Activated T-helper 2 cell treated with anti-CD3 and anti-CD28 coated beads, Interferon-gamma antibody, Interleukin-2, Interleukin-4, amounts not matched to agents 10 μg/mL and 5 μg/mL and 100 μg/mL, durations not matched to agents 14 hours and 24 hours and 36 hours (primary cell): ENCODE measurements at places on chromosomes 3 and 15. TPM values are rescaled to one million over a fixed set of nuclear protein-coding genes. Genes with fewer than 3 reads are reported as not detected.
A peak's percentile ranks its signal among the peaks of the same experiment; 100 is the strongest.

DNA sequence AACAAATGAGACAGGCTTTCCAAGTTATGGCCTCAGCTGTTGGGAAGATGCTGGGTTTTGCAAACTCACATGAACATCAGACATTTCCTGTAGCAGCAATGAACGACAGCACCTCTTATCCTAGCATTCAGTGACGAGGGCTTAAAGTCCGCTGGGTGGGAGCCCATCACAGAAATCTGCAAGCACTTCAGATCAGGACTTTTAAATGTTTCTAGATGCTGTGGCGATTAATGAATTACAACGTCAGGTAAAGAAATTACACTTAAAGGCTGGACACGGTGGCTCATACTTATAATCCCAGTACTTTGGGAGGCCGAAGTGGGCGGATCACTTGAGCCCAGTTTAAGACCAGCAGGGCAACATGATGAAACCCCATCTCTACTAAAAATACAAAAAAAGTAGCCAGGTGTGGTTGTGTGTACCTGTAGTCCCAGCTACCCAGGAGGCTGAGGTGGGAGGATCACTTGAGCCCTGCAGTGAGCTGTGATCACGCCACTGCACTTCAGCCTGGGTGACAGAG lies 3.9 kb downstream of the AEN start:
- peak overlapping the region; percentile 97 for H3K27ac ChIP-seq
- peak overlapping the region; percentile 95 for H3K4me3 ChIP-seq
- DNase-seq, result no peak
- H3K36me3 ChIP-seq, result peaks cover 79% of the 10 kb centered on the region
- H3K4me1 ChIP-seq, result peaks cover 70% of the 10 kb centered on the region

DNA sequence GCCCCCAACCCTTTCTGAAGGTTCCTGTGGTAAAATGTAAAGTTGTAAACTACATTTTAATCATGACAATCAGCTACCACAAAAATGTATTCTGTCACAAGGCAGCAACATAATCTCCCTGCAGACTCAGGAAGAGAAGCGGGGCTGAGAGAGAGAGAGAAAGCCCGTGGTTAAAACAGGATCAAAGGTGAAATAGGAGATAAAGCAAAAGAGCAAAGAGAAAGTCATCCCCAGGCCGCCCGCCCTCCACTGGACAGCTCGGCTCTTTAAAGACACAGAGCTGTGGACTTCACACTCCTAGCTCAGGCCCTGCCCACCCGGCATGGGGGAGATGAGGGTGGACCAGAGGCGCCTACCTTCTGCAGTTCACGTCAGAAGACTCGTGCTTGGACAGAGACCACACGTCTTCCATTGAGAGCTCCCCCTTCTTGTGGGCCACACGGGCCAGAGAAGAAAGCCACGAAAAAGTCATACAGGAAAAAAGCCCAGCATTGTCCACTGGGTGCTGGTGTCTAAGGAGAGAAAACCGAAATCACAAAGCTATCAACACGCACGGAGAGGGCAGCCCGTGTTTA lies 29.4 kb downstream of the ABCC5 start:
- no peak overlapping the region for H3K27ac ChIP-seq
- peaks cover 15% of the 10 kb centered on the region for H3K4me1 ChIP-seq
- no peaks in the 10 kb centered on the region for H3K27me3 ChIP-seq
- no peak overlapping the region for H3K4me3 ChIP-seq
- DNase-seq, result no peak
- peaks cover 10% of the 10 kb centered on the region for H3K36me3 ChIP-seq

DNA sequence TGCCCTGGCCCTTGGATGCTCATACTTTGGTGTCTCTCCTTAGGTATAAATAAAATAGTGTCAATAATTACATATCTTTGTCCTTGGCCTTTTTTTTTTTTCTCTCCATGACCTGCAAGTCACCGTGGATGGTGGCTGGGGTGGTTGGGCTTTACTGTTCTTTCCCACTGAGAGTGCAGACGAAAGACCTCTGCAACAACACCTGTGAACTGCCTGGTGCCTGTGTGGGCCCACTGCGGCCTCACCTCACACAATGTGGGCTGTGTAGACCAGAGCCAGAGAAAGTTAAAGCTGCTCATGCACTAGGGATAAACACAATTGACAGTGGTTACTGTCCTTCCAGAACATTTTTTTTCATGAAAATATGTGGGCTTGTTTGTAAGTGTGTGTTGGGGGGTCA lies 39.0 kb downstream of the CCDC32 start:
- H3K27ac ChIP-seq, result no peak overlapping the region
- H3K27me3 ChIP-seq, result peaks cover 2% of the 10 kb centered on the region
- H3K36me3 ChIP-seq, result no peaks in the 10 kb centered on the region
- H3K4me3 ChIP-seq, result no peak overlapping the region

Gene LMAN1L
- 0.32 TPM in 1 of 2 replicates, not detected in the other for total RNA-seq

DNA sequence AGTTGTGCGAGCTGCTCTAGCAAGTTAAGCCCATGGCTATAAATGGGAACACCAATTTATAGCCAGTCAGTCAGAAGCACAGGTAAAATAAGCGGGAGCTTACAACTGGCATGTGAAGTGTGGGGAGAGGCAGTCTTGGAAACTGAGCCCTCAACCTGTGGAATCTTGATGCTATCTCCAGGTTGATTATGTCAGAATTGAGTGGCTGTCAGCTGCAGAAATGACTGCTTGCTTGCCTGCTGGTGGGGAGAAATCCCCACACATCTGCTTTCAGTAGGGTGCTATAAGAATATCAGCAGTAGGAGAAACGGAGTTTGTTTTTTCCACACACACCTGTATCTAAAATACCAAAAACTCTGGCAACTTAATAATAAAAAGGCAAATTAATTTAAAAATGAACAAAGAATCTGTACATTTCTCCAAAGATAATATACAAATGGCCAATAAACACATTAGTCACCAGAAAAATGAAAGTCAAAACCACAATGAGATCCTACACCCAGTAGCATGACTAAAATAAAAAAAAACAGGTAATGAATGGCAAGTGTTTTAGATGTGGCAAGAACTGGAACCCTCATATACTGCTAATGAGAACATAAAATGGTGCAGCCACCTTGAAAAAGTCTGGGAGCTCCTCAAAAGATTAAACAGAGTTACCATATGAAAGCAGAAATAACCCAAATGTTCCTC lies 26.0 kb upstream of the MAP4 start:
- H3K4me1 ChIP-seq, result peaks cover 16% of the 10 kb centered on the region
- H3K36me3 ChIP-seq, result peaks cover 3% of the 10 kb centered on the region
- no peak overlapping the region for H3K27ac ChIP-seq
- DNase-seq, result no peak

DNA sequence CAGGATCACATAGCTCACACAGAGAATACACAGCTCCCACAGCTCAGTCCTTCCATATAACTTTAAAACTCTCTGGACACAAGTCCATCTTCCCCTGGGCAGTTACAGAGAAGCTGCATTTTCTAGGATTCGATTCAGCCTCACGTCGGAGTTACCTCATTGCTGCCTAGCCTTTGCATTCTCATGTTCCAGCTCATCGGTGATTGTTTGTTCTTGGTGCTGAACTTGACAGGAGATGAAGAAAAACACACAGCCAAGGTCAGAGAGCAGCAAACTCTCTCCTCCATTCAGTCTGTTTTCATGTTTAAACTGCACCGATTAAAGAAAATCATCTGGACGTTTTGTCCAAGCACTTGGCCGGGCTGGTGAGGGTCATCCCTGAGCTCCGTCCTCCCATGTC lies 375.5 kb upstream of the CFAP20DC start:
- no peak overlapping the region for H3K27ac ChIP-seq
- H3K4me1 ChIP-seq, result peaks cover 48% of the 10 kb centered on the region
- H3K27me3 ChIP-seq, result no peaks in the 10 kb centered on the region
- no peaks in the 10 kb centered on the region for H3K36me3 ChIP-seq

DNA sequence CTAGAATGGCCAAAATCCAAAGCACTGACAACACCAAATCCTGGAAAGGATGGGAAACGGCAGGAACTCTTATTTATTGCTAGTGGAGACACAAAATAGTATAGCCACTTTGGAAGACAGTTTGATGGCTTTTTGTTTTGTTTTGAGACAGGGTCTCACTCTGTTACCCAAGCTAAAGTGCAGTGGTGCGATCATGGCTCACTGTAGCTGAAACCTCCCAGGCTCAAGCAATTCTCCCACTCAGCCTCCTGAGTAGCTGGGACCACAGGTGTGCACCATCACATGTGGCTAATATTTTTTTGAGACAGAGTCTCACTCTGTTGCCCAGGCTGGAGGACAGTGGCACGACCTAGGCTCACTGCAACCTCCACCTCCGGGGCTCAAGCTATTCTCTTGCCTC lies 27.3 kb upstream of the GPR160 start:
- DNase-seq, result no peak
- peaks cover 15% of the 10 kb centered on the region for H3K4me1 ChIP-seq
- no peaks in the 10 kb centered on the region for H3K36me3 ChIP-seq
- H3K27me3 ChIP-seq, result peaks cover 4% of the 10 kb centered on the region
- no peak overlapping the region for H3K4me3 ChIP-seq
- H3K27ac ChIP-seq, result no peak overlapping the region

Gene EPB42
- total RNA-seq, result not detected in 2 replicates

GRCh38 chr3:113228498-113229286 lies 17.3 kb downstream of the BOC start:
- H3K27me3 ChIP-seq, result no peaks in the 10 kb centered on the region
- no peaks in the 10 kb centered on the region for H3K36me3 ChIP-seq
- no peak overlapping the region for H3K27ac ChIP-seq
- DNase-seq, result no peak
- H3K4me3 ChIP-seq, result no peak overlapping the region
- H3K4me1 ChIP-seq, result peaks cover 16% of the 10 kb centered on the region

Gene KCNMB3
- total RNA-seq, result 0.28 and 0.52 TPM in 2 replicates

- H3K4me1 ChIP-seq, result peaks cover 29% of the 10 kb centered on the region
- DNase-seq, result no peak
- no peaks in the 10 kb centered on the region for H3K27me3 ChIP-seq
- peaks cover 13% of the 10 kb centered on the region for H3K36me3 ChIP-seq
- H3K4me3 ChIP-seq, result no peak overlapping the region
These were observed 14.5 kb downstream of the BCL2A1 start for GRCh38 chr15:79956354-79956939.

- no peaks in the 10 kb centered on the region for H3K4me1 ChIP-seq
- no peak for DNase-seq
- no peak overlapping the region for H3K4me3 ChIP-seq
- no peaks in the 10 kb centered on the region for H3K36me3 ChIP-seq
- peaks cover 14% of the 10 kb centered on the region for H3K27me3 ChIP-seq
- H3K27ac ChIP-seq, result no peak overlapping the region
These were observed 48.3 kb downstream of the TOPAZ1 start for GRCh38 chr3:44289882-44290462.

- H3K36me3 ChIP-seq, result peaks cover 30% of the 10 kb centered on the region
- peak overlapping the region; percentile 24 for H3K4me3 ChIP-seq
- no peaks in the 10 kb centered on the region for H3K27me3 ChIP-seq
- peaks cover 38% of the 10 kb centered on the region for H3K4me1 ChIP-seq
- no peak for DNase-seq
- peak overlapping the region; percentile 85 for H3K27ac ChIP-seq
These were observed 199.8 kb downstream of the TCF12 start for GRCh38 chr15:57118013-57118799.
